Spleen (tissue), 13 donors: ENCODE measurements at places on chromosomes 4 and X.

GRCh38 chr4:1352567-1352900, 5.5 kb downstream of the UVSSA start:
- H3K4me3 ChIP-seq = no peak overlapping the region
- H3K36me3 ChIP-seq = peaks cover 35% of the 10 kb centered on the region
- H3K4me1 ChIP-seq = peaks cover 61% of the 10 kb centered on the region
- no peak for DNase-seq

DNA sequence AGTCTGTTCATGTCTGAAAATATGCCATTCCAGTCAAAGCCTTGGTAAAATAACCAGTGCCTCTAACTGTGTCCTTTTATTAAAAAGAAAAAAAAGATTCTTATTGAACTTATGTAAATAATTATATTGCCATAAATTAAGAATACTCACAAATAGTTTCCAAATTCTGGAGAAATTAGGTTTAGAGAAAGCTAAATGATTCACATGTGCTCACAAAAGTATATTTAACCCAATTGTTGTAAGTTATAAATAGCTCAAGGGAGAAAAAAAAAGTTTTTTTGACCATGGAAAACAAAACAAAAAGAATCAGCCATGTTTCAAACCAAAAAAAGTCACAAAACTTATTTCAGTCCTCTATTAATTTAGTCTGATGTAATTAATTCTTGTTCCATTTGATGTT, 25.3 kb upstream of the HERC6 start:
- H3K27me3 ChIP-seq = no peaks in the 10 kb centered on the region
- DNase-seq = no peak
- H3K4me3 ChIP-seq = no peak overlapping the region
- no peaks in the 10 kb centered on the region for H3K4me1 ChIP-seq

- H3K4me1 ChIP-seq = no peaks in the 10 kb centered on the region
- no peak overlapping the region for H3K27ac ChIP-seq
- no peak overlapping the region for H3K4me3 ChIP-seq
- H3K36me3 ChIP-seq = no peaks in the 10 kb centered on the region
- no peaks in the 10 kb centered on the region for H3K27me3 ChIP-seq
These were observed 102.4 kb downstream of the SLIT2 start for GRCh38 chr4:20354120-20354519.

GRCh38 chr4:133866328-133866699, 335.3 kb downstream of the PABPC4L start:
- no peak for DNase-seq
- no peaks in the 10 kb centered on the region for H3K4me1 ChIP-seq
- no peaks in the 10 kb centered on the region for H3K27me3 ChIP-seq
- no peak overlapping the region for H3K4me3 ChIP-seq

- no peaks in the 10 kb centered on the region for H3K4me1 ChIP-seq
- H3K4me3 ChIP-seq = no peak overlapping the region
- H3K27me3 ChIP-seq = no peaks in the 10 kb centered on the region
- H3K36me3 ChIP-seq = no peaks in the 10 kb centered on the region
- H3K27ac ChIP-seq = no peak overlapping the region
These were observed 325.9 kb downstream of the ANKRD50 start for GRCh38 chr4:124386648-124387047.

DNA sequence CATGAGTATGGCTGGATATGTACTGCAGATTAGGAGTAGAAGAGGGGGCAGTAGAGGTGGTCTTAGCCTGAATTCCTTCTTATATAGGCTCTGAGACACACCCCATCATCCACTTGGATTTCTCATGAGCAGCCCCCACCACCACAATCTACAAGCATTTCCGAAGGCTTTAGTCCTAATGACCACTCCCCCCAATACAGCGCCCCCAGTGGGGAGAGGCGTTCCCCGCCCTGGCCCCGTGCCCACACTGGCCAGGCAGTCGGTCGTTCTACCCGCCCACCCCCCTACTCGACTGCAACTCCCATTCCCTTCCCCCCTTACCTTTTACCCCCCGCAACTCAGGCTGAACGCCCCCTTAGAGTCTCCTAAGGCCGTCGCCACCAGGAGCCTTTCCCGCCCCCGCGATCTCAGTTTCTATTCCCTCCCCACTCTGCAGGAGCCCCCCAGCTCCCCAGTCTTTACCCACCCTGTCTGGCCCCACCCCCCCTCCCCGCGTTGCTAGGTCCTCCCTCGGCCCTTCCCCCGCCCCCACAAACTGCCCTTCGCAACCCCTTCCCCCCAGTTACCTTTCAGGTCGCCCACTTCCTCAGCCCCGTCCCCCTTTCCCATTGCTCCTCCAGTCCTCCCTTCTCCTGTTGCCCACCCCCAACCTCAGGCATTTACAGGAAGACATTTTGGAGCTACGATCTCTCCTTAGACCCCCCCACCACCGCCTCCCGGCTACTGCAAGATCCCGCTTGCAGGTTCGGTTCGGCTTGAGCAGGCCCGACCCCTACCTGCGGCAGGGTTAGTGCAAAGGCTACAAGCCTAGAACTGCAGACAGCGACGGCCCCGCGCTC, 468 bp downstream of the ZMYM3 start:
- peaks cover 12% of the 10 kb centered on the region for H3K36me3 ChIP-seq
- peak overlapping the region; percentile 72 for H3K4me3 ChIP-seq
- H3K4me1 ChIP-seq = peaks cover 9% of the 10 kb centered on the region
- peak; percentile 81 for DNase-seq

- H3K27me3 ChIP-seq = no peaks in the 10 kb centered on the region
- no peak for DNase-seq
- H3K4me1 ChIP-seq = peaks cover 19% of the 10 kb centered on the region
- H3K36me3 ChIP-seq = no peaks in the 10 kb centered on the region
- no peak overlapping the region for H3K4me3 ChIP-seq
- no peak overlapping the region for H3K27ac ChIP-seq
These were observed 119.3 kb upstream of the AP1S2 start for GRCh38 chrX:15973946-15974345.

DNA sequence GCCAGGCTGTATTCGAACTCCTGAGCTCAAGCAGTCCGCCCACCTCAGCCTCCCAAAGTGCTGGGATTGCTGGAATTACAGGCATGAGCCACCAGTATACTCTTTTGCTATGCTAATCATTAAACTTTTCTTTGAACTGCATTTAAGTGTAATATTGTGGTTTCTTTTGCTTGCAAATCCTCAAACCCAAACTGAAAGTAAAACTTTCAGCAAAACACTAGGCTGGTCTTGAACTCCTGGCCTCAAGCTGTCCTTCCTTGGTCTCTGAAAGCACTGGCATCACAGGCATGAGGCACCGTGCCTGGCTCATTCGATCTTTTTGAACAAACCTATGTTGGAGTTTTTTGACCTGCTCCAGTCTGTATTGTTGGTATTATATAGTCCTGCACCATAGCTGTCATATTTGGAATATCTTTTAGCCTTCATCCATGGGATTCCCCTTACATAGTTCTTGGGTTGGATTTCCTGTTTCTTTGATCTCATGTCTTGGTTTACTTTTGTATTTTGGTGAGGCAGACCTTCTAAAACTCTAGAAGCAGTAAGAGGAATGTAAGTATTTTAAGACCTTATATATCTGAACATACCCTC, 34.1 kb downstream of the MOB1B start:
- H3K4me1 ChIP-seq = no peaks in the 10 kb centered on the region
- no peak overlapping the region for H3K27ac ChIP-seq
- H3K36me3 ChIP-seq = no peaks in the 10 kb centered on the region
- DNase-seq = no peak
- H3K4me3 ChIP-seq = no peak overlapping the region

DNA sequence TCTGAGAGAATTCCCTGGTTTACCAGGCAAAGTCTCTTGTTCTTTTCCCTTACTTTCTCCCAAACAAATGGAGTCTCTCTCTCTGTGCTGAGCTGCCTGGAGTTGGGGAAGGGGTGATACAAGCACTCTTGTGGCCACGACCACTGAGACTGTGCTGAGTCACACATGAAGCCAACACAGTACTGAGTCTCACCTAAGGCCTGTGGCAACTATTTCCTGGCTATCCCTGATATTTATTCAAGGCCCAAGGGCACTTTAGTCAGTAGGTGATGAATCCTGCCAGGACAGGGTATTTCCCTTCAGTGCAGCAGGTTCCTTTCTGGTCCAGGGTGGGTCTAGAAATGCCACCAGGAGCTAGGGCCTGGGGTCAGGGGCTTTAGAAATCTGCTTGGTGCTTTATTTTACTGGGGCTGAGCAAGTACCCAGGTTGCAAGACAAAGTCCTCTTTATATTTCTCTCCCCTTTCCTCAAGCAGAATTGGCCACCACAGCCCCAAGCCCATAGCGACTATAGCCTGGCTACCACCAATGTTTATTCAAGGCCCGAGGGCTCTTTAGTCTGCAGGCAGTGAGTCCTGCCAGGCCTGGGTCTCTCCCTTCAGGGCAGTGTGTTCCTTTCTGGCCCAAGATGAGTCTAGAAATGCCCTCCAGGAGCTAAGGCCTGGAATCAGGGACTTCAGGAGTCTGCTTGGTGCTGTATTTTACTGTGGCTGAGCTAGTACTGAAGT, 10.5 kb downstream of the ARL13A start:
- no peaks in the 10 kb centered on the region for H3K36me3 ChIP-seq
- no peak overlapping the region for H3K27ac ChIP-seq
- H3K4me1 ChIP-seq = no peaks in the 10 kb centered on the region
- no peak overlapping the region for H3K4me3 ChIP-seq

GRCh38 chr4:9845791-9846493, 64.5 kb downstream of the DRD5 start:
- no peaks in the 10 kb centered on the region for H3K4me1 ChIP-seq
- H3K27me3 ChIP-seq = no peaks in the 10 kb centered on the region
- no peak overlapping the region for H3K27ac ChIP-seq
- H3K36me3 ChIP-seq = no peaks in the 10 kb centered on the region
- DNase-seq = no peak
- H3K4me3 ChIP-seq = no peak overlapping the region

DNA sequence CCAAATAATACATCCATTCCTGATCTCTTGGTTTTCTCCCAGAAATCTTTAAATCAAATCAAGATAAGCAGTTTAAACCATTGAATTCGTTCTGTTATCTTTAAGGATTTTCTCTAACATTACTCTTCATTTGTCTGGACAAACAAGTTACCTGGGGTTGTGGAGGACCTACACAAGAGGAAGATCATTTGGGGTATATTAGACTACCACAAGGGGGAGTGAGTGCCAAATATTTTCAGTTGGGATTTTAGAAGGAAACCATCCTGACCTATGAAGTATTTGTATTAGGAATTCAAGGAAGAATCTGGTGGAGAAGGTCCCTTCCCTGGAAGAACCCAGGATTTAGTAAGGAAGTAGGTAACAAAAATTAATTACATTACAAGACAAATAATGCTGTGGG, 12.0 kb upstream of the DCHS2 start:
- no peak overlapping the region for H3K27ac ChIP-seq
- H3K4me1 ChIP-seq = no peaks in the 10 kb centered on the region
- H3K36me3 ChIP-seq = no peaks in the 10 kb centered on the region
- no peak overlapping the region for H3K4me3 ChIP-seq
- no peak for DNase-seq
- H3K27me3 ChIP-seq = peaks cover 9% of the 10 kb centered on the region

DNA sequence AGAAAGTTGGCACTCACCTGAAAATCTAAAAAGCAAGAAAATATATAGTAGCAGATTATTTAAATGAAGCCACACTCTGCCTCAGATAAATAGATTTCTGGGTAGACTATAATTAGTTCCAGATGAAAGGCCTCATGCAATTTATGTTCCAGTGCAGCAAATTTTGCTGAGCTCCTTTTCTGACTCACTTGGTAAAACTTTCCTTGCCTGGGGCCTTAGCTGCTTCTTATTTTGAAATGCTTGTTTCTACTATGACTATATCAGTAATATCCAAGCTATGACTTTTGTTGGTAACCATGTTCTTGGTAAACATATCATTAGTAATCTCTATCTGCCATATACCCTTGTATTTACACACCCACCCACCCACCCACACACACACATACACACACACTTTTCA, 961.8 kb downstream of the SH3BGRL start:
- H3K27me3 ChIP-seq = no peaks in the 10 kb centered on the region
- H3K4me3 ChIP-seq = no peak overlapping the region
- no peaks in the 10 kb centered on the region for H3K36me3 ChIP-seq
- H3K27ac ChIP-seq = no peak overlapping the region
- DNase-seq = no peak
